ENCODE measurements at places on chromosomes 16 and 17.

DNA sequence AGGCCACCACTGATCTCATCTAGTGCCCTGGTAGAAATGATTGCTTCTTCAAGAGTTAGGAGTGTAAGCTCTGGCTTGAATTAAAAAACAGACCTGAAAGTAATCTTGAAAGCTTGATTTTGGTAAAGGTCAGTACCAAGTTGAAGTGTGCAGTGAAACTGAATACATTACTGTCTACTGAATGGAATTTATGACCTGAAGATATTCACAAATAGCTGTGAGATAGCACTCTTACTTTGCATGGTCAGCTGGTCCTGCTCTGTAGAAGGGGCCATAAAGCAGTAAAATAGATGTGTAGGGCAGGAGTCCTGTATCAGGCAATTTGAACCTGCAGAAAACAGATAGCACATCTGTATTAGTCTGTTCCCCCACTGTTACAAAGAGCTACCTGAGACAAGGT is 78.6 kb downstream of the MYH13 start:
- DNase-seq, result no peak

GRCh38 chr17:10744501-10745000 is 14.7 kb upstream of the TMEM220 start:
- DNase-seq, result no peak

- DNase-seq, result no peak
Measured at GRCh38 chr17:50627036-50627781, 7.5 kb upstream of the ABCC3 start.

- DNase-seq, result no peak
Measured at GRCh38 chr16:89147085-89147817, 24.3 kb upstream of the CDH15 start.

DNA sequence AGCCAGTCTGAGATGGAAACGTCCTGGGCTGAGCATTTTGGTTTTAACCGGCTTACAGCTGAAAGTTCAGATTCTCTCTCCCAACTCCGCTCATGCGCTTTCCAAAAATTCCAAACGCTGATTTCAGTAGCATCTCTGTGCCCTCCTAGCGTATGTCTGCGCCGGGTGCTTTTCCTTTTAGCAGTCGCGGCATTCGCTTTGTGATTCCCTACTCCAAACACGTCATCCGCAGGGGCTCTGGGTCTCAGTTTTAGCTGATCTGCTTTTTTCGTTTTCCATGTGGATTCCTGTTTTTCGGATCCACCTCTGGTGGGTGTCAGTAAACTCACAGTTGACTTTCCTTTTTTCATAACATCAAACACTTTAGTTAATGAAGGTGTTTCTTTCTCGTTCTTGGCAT is 22.1 kb upstream of the TVP23A start:
- DNase-seq, result no peak

DNA sequence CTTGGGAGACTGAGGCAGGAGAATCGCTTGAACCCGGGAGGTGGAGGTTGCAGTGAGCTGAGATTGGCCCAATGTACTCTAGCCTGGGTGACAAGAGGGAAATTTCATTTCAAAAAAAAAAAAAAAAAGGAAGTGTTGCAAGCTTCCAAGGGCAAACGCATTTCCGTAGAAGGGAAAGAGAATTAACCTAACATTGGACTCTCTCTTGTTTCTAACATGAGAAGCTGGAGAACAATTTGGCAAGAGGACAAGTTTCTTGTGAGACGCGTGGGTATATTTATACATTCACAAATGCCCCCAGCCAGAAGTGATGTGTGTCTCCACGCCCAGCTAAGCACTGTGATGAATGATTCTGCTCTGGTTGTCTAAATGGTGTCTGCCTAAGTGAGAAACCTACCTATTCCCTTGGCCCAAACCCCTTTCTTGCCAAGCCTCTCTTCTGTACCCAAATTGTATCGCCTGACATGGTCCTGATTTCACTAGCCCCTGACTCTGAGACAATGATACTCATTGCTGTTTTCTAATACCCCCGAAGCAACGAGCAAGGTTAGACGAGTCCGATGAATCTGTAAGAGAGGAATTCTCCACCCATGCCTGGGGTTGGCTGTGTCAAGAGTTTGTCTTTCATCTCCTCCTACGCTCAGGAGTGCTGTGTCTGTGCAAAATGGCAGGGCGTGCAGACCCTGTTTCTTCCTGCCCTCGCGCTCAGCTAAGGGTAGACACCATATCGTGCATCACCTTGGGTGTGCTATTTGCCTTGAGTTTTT is 14.2 kb upstream of the ST6GALNAC2 start:
- peak; percentile 83 for DNase-seq

DNA sequence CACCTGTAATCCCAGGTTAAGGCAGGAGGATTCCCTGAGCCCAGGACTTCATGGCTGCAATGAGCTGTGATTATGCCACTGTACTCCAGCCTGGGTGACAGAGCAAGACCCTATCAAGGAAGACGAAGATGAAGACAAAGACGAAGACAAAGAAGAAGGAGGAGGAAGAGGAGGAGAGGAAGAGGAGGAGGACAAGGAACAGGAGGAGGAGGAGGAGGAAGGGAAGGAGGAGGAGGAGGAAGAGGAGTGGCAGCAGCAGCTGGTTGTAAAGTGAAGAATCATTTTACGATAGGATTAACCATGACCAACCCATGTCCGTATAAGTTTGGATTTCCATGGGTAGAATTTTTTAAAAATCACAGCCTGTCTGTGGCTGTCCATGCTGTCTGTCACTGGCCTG is 316.8 kb upstream of the TNRC6C start:
- no peak for DNase-seq

- no peak for DNase-seq
Measured at GRCh38 chr16:31452631-31453106, 6.6 kb upstream of the ARMC5 start.

DNA sequence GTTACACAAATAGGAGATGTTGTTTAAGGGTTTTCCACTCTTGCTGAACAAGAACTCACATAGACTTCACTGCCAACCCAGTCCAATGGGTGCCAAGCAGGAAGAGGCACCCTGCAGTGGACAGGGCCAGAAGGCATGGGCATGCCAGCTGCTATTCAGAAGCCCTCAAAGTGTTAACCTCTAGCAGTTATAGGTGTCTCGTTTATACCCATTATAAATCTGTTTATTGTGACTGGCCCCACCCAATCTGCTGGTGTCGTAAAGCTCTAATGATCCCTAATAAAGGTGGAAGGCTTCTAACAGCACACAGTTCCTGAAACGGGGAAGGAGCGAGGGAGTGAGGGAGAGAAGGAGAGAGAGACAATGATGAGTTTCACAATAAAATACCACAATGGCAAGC is 23.9 kb downstream of the HNF1B start:
- DNase-seq, result no peak

DNA sequence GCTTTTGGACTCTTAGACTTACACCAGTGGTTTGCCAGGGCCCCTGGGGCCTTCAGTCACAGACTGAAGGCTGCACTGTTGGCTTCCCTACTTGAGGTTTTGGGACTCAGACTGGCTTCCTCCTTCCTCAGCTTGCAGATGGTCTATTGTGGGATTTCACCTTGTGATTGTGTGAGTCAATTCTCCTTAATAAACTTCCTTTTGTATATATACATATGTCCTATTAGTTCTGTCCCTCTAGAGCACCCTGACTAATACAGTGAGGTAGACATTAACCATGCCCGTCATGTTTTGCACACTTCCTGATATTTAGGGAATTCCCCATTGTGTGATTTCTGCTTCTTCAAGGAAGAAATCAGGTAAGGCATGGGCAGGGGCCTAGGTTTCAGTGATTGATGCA is 147.8 kb upstream of the CA10 start:
- no peak for DNase-seq

DNA sequence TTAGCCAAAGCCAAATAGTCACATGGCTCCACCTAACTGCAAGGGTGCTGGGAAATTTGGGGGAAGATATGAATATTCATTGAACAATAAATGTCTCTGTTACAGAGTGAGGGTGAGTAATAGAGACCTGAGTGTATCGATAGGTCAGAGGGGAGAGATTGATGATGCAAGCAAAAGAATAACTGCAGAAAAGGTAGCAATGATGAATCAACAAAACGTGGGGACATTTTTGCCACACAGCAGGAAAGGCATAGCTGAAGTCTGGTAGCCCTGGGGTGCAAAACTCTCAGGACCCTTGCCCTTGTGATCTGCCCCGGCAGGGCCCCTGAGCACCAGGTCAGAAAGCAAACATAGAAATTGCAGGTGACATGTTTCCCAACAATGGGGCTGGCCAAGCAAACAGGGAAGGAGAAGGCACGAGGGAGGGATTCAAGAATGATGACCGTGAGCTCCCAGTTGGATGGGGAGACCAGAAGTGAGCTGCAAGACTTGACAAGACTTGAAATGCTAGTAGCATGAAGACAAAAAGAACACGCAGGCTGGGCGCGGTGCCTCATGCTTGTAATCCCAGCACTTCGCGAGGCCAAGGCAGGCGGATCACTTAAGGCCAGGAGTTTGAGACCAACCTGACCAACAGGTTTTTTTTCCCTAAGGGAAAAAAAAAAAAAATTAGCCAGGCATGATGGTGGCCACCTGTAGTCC is 12.7 kb upstream of the HERPUD1 start:
- no peak for DNase-seq

GRCh38 chr16:84026606-84027005 is 16.0 kb downstream of the SLC38A8 start:
- no peak for DNase-seq

GRCh38 chr17:41571561-41572434 is at the start of gene KRT9:
Gene KRT9 (minus strand): TSS chr17:41572059. CDS start chr17:41571992, 67 bp downstream.
- DNase-seq, result no peak

DNA sequence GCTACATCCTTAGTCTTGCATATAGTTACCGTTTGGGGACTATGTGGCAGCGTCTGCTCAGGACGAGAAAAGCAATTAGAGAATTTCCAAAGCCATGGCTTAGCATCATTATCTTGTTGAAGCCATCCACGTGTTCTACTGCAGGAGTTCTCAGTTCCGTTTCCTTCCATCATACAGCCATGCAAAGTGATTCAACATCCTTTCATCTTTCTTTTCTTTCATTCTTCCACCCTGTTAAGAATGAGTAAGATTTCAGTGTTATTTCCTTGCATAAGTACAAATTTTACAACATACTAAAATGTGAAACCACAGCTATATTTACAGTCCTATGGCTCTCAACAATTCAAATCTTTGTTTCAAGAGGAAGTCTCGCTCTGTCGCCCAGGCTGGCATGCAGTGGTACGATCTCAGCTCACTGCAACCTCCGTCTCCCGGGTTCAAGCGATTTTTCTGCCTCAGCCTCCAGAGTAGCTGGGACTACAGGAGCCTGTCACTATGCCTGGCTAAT is 3.8 kb downstream of the MARF1 start:
- DNase-seq, result no peak

DNA sequence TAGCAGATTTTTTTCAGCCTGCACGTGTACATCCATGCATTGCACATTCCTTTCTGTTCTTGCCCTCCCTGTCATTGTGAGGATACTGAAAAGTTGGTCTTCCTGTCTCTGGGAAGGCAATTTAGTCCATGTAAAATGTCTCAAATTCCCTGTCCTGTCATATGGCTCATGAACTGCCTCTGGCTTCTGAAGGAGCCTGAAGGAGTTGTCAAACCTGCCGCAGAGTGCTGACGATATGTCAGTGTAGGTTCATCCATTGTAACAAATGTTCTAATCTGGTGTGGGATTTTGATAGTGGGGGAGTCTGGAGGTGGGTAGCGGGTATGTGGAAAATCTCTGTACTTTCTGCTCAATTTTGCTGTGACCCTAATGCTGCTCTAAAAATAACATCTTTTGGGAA is 59.6 kb downstream of the YPEL2 start:
- DNase-seq, result no peak

GRCh38 chr16:11056090-11056992 is 112.0 kb downstream of the CLEC16A start:
- no peak for DNase-seq

DNA sequence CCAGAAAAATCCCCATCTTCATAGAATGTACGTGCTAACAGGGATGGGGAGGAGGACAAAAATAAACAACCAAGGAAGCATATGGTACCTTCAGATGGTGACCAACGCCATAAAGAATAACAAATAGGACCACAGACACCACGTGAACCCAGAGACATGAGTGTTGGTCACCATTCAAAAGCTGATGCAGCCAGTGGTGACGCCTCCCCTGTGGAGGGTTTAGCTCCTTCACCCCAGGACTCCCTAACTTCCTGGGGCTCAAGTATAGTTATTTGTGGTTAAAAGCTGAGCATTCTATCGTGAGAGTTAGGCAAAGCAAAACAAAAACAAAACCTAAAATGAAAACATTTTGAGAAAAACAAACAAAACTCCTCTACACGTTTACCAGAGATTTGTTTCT is 184.7 kb downstream of the SOX9 start:
- DNase-seq, result no peak

GRCh38 chr17:29568331-29569244 is at the start of gene TP53I13:
Gene TP53I13 (plus strand): TSS chr17:29568701. CDS start chr17:29568759, 58 bp downstream.
- DNase-seq, result peak; percentile 83

DNA sequence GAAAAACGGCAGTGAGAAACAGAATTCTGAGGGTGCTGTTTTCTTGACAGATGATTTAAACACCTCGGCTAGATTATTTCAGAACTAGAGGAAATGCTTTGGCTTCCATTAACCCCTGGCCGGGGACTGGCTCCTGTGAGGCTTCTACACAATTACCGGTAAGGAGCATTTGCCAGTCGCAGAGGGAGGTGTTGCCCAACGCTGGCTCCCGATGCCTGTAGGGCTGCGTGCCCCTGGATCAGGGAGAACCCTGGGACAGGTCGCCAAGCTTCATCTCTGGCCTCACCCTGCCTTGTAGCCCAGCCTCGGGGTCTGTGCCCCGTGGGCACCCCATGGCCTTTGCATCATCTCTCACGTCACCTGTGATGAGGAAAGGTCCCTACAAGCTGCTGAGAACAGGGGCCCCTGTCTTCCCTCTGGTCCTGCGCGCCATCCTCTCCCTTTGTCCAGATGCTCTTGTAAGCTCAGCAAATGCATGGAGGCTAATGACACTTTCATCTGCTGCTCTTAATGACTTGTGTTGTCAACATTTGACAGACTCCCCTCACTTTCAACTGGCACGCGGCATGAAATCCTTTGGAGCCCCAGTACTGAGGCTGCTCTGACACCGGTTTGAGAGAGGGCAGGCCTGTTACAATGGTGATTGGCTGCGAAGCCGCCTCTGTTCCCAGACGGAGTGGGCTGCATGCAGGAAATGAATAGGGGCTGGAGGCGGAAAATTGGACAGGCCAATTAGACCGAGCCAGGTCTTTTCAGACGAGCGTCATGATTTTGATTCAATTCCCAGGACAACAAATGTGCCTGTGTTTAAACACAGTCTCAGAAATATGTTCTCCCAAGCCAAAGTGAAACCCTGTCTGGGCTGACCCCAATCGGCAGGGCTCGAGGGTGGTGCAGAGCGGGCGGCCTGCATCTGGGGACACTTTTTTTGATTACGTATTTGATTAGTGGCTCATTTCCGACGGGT is 85.5 kb upstream of the DOC2B start:
- no peak for DNase-seq

GRCh38 chr17:47279062-47279801 is 25.6 kb downstream of the ITGB3 start:
- peak; percentile 42 for DNase-seq

GRCh38 chr17:36461330-36462110 is 25.0 kb upstream of the ZNHIT3 start:
- DNase-seq, result no peak

DNA sequence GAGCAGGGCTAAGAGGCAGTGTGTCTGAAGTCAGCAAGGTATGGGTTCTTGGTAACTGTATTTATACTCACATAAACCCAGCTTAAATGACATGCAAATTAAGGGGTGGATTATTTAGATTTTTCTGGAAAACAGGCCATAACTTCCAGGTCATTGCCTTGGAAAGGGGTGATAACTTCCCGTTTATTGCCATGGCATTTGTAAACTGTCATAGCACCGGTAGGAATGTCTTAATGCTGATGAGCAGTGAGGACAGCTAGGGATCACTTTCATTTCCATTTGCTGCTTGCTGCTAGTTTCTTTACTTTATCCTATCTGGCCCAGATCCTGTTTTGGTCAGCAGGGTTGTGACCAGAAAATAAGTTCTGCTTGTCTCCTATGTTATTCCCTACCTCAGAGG is 1336.7 kb downstream of the CDH11 start:
- no peak for DNase-seq

All from Kasumi-1 (cell line).